ENCODE measurements at places on chromosomes 3 and 15.
A peak's percentile ranks its signal among the peaks of the same experiment; 100 is the strongest.

GRCh38 chr15:81418444-81418843, 44.4 kb upstream of the TMC3 start:
- no peak for DNase-seq

GRCh38 chr3:159761848-159762635, 226.6 kb upstream of the IL12A start:
- peak; percentile 61 for DNase-seq

- no peak for DNase-seq
Observed at GRCh38 chr3:176968631-176969030, 228.7 kb downstream of the TBL1XR1 start.

DNA sequence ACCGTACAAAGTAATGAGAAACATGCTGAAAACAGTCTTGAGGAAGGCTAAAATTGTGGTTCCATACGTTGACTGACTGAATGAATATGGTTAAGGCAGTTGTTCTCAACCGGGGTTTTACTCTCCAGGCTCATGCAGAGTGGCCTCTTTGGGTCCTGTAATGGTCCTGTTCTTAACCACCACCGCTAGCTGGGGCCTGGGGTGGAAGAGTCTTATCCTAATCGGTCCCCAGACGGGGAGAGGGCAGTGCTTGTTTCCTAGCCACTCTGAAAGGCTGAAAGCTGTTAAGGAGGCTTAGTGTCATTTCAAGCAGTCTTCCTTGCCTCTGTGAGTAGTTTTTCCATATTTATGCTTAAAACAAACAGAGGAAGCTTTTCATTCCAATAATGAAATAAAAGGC, 32.0 kb downstream of the SELENOT start:
- DNase-seq, result no peak

DNA sequence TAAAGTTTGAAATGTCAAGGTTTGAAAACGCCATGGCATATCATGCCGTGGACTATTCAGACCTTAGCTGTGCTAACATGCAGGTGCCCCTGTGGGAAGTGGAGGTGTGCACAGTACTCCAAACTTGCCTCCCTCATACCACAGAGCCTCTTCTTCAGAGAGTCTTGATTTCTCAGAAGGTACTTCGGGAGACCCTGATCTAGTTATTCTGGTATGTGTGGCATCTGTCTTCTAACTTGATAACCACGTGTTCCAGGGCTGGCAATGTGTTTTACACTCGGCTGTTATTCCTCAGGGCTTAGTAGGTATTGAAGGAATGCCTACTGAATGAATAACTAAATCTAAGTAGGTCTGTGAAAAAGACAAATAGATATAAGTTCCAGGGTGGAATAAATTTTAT, 309.9 kb downstream of the CLSTN2 start:
- no peak for DNase-seq

DNA sequence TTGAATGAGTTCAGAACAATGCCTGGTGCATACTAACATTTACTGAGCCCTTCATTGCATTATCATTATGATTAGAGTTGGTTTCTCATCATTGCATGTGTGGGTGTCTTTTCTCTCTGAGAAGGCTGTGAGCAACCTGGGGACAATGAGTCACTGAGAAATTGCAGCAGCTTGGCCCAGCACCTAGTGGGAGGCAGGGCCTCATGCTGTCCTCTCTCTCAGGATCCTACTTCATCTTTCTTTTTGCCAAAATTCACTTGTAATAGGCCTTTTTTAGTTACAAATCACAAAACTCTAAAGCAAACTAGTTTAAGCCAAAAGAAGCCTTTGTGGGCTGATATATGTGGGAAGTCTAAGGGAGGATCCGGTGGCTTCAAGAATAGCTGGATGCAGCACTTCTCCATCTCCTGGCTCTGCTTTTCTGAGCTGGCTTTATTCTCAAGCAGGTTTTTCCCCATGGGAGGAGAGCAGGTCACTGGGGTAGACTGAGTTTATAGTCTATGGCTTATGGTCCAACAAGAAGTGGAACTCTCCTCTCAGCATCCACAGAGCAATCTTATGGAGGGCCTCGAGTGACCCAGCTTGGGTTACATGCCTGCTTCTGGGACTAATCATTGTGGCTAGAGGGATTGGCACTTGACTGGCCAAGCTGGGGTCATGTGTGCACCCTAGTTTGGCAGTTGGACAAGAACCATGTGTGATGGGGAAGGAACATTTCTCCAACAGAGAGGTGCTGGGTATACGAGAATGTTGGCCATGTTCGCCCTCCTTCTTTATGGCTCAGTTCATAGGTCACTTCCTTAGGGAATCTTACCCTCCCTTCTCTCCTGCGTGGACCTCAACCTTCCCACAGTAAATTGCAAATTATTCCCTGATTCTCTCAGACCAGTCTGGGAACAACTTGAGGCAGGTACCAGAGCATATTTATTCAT, 8.7 kb upstream of the CAMK1 start:
- peak; percentile 95 for DNase-seq

DNA sequence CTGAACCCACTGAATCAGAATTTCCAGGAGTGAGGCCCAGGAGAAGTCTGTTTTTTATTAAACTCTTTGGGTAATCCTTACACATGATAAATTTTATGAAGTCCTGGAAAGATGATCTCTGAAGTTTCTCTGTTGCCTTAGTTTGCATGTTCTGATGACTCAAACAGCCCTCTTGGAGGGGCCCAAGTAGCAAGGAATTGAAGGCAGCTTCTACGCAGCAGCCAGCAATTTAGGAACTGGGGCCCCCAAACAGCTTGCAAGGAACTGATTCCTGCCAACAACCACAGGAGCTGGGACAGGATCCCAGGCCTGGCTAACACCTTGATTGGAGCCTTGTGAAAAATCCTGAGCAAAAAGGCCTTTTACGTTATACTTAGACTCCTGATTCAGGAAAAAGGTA, 5.4 kb upstream of the ACP3 start:
- DNase-seq, result peak; percentile 49

DNA sequence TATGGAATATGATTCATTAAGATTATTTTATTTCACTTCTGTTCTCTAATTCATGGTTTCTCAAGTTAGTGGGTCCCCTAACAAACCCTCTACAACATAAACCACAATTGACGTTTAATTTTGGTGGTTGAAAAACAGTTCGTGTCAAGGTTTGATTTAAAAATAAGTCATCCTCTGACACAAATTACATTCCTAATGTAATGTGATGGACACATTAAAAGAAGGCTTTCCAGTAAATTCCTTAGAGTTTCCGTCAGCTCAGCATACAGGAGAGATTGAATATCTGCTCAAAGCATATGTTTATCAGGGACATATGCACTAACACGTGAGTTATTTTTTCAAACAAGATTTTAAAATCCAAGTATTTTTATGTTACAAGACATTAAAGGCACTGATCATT, 626.5 kb upstream of the ADAMTS9 start:
- DNase-seq, result no peak

GRCh38 chr3:141940194-141940776, 63.8 kb downstream of the ATP1B3 start:
- peak; percentile 83 for DNase-seq

- DNase-seq, result no peak
Observed at GRCh38 chr3:126543457-126544061, 15.2 kb downstream of the C3orf22 start.

DNA sequence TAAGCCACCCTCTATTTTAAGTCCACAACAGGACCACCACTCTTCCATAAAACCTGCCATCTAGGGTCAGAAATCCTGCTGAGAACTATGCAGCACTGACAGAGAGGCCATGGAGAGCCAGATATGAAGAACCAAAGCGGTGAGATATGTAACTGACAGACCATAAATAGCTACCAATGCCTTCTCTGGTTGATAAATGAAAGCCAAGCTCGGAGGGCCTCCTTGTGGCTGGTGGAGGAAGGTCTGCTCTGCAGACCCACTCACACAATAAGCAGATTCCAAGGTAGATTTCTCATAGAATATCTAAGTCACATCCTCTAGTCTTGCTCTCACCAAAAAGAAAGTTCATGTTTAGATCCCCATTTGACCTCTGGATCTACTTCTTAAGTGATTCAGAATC, 38.9 kb downstream of the RYK start:
- peak; percentile 71 for DNase-seq

- DNase-seq, result no peak
Observed at GRCh38 chr3:17166369-17166768, 281.6 kb downstream of the PLCL2 start.

GRCh38 chr3:35522450-35522849, 116.9 kb upstream of the ARPP21 start:
- DNase-seq, result no peak

DNA sequence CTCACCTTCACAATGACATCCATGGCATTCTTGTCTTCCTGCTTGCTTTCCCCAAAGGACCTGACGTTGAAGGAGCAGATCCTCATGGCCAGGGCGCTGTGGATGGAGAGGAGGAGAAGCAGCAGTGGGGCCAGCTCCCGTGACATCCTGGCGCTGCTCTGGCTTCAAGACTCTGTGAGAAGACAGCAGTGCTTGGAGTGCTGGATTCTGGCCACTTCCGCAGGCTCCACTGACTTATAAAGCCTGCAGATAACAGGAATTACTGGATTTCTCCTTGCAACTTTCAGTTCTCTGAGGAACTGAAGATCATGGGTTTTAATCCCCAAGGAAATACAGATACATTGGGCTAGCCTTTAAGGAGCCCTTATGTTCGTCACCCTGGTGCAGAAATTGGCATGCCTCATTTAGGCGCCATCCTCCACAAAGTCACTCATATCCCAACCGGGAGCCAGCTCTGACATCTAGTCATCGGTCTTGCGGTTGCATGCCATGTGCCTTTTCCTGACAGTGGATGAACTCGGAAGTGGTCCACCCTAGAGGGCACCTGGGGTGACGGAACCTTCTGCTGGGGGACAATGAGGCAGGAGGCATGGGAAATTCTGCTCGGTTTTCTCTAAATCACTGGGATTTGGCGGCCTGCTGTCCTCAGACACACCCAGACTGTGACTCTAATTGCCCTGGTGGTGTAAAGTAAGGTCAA, at the start of gene DNASE1L3:
DNASE1L3 (minus strand) TSS at position 212 of the 700 bp plus-strand sequence; CDS start at position 146, 66 bp downstream.
- no peak for DNase-seq

DNA sequence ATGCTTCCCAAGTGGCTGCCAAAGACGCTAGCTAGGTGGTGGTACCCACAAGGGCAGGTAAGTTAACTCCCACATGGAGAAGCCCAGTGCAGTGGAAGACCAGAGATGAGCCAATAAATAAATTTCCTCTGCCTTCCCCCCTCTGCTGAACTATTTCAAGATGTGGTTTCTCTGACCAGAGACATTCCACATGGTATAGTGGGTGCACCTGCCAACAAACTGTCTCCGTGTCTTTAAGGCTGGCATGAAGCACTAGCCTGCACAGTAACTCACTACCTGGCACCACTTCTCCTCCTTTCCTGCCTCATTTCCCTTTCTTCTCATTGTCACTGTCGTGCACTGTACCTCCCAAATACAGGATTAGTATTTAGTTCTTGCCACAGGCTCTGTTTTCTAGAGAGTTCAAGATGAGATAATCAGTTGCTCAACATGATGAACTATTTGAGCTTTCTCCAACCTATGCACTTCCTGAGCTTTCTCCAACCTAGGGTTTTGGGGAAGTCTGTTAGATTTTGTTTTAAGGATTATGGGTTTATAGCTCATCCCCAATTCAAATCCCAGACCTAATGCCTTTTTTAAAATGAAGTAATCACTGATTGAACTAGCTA, 8.4 kb upstream of the CRTAP start:
- no peak for DNase-seq

DNA sequence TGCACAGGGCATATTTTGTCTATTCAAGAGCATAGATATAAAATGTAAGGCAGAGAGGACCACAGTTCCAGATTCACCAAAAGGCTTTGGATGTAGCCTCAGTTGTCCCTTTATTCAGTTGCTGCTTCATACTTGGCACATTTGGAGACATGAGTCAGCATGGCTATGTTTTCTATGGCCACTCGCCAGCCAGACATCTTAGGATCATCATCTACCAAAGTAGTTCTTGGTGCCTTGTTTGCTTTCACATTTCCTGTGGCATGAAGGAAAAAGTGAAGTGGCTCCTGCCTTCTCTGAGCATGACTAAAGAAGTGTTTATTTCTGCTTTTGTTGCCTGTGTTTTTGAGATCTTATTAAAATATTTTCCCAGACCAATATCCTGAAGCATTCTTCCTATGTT, 7.2 kb downstream of the SUSD5 start:
- DNase-seq, result peak; percentile 84

- no peak for DNase-seq
Observed at GRCh38 chr3:19967208-19967607, 20.3 kb downstream of the RAB5A start.

DNA sequence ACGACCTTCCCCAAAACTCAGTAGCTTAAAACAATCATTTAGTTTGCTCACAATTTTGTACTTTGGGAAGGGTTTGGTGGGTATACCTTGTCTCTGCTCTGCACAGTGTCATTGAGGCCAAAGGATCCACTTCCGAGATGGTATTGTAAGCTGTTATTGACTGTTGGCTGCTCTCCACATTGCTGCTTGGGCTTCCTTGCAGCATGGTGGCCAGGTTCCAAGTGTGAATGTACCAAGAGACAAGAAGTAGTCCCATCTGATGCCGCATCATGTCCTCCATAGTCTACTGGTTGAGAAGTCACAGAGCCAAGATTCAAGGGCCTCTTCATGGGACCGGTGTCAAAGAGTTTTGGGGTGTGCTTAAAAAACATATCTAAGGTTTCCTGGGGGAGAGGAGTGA, 268.5 kb downstream of the PLCL2 start:
- no peak for DNase-seq

- DNase-seq, result no peak
Observed at GRCh38 chr3:83515123-83515522, 1443.7 kb upstream of the CADM2 start.

DNA sequence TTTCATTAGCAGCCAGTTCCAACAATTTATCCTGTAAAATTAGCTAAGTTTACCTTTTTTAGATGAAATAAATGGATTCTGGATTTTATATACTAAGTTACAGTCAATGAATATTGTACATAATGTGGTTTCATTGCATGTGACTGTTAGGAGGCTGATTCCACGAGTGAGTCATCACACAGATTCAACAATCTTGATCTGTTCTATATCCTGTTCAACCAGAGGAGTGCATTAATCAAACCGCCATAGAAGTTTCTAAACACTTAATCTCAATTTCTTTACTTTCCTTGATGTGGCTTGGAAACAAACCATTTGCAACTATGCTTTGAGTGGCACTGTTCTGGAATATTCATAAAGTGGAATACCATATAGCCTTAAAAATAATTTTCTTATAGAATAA, 15.3 kb downstream of the DNAJC13 start:
- DNase-seq, result peak; percentile 77

DNA sequence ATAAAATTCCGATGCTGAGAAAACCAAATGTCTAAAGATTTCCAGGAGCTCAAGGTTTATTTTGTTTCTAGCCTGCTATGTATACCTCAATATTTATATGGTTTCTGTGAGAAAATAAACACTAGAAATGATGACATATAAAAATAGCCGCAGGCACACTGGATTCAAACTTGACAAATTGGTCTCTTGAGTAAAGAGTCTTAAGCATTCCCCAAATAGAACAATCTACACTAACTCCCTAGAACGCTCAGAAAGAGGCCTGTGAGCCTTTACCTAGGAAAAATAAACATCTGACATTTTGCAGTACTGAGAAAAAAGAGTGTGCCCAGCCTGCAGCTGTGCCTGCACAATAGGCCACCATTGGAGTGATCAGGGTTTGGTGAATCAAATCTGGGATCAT, 75.2 kb downstream of the NEK10 start:
- no peak for DNase-seq

Data from GM23248 (cell line).